ENCODE measurements at places on chromosomes 11 and 22.

GRCh38 chr11:19463976-19464375 is 223.2 kb upstream of the E2F8 start:
- DNase-seq: no peak

- no peak for DNase-seq
Measured at GRCh38 chr11:72334651-72335050, 90.7 kb upstream of the PHOX2A start.

- no peak for DNase-seq
Measured at GRCh38 chr11:47270331-47271271, 668 bp downstream of the MADD start.

- DNase-seq: no peak
Measured at GRCh38 chr11:102422817-102423712, 29.5 kb downstream of the TMEM123 start.

DNA sequence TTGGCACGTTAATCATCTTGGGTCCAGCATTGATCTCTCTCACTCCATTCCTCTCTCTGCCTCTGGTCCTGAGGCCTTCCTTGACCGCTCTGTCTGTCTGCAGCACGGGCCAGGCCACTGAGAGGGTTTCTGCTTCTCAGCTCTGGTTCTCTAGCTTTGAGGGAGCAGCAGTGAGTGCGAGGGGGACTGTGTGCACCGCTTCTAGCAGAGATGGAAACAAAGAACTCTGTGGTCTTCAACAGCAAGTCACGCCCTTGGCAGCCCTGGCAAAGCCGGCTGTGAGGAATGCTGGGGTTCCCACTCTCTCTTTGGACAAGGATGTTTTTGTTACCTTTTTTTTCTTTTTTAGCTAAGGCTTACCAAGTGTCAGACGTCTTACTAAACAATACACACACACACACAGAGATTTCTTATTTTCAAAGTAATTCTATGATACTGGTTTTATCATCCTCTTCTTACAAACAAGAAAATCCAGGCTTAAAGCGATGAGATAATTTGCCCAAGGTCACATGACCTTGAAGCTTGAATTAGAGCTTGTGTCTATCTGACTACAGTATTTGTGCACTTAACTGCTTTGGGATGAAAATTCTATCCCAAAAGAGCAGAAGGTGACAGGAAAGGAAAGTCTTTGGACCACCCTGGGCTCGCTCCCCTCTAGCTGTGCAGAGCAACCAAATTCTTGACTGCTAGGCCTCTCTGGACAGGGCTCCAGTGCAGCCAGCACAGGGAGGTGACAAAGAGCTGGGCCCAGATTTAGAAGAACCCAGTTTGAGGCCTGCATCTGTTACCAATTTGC is 293.2 kb downstream of the NTM start:
- DNase-seq: no peak

DNA sequence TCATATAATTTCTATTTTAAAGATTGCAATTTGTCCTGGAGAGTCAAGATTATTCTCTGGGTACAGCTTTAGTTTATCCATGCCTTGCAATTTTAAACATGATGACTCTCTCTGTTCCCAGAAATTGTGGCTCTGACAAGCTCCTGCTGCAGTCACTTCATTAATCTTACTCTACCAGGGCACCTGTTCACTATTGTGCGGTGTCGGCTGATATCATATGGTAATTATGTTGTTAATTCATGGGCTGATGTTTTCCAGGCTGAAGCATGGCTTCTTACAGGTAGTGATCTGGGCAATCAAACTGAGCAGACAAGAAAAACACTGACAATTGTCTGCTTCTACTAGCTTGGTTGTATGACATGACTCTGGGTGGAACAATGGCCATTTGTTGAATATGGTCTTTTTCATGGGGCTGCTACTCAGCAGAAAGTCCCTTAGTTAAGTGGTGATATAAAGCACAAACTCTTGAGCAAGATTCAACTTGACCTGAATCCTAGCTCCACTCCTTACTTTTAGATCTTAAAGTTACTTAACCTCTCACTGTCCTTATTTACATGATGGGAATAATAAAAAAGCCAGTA is 230.7 kb downstream of the FAT3 start:
- DNase-seq: no peak

GRCh38 chr11:43833657-43834073 is 47.0 kb upstream of the ALKBH3 start:
- DNase-seq: no peak

- DNase-seq: no peak
Measured at GRCh38 chr11:47536915-47537314, 16.0 kb downstream of the CELF1 start.

- no peak for DNase-seq
Measured at GRCh38 chr22:27110665-27111451, 453.5 kb downstream of the MIAT start.

DNA sequence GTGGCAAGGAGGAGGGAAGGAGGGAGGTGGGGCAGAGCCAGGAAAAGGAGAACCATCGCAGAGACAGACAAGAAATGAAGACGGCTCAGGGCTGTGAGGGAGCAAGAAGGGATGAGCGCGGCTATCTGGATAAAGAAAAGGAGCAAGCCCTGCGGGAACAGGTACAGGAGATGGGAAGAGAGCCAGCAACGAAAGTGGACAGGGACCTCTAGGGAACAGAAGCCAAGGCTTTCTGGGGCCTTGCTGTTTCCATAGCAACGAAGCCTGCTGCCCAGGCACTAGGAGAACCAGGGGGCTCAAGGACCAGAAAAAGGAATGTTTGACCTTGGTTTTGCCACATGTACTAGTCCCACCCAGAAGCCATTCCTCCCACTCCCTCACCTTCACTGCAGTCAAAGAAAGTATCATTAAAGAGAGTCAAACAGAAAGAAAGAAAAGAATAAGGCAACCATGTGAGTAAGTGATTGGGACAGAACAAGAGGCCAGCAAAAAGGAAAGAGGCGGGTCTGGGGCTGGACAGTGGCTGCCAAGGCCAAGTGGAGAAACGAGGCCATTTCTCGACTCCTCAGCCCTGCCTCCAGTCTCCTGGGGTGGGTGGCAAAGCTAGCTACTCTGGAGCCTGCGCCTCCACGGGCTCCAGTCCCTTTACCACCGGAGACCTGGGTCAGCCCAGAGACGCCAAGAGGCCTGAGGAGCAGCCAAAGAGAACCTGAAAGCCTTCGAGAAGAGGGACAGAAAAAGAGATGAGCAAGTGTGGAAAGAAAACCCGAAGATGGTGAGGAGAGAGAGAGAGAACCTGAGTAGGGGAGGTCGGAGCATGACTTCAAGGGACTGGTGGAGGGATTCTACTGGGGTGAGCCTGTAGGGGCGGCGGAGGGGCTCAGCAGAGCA is 35.1 kb downstream of the NRXN2 start:
- DNase-seq: no peak

DNA sequence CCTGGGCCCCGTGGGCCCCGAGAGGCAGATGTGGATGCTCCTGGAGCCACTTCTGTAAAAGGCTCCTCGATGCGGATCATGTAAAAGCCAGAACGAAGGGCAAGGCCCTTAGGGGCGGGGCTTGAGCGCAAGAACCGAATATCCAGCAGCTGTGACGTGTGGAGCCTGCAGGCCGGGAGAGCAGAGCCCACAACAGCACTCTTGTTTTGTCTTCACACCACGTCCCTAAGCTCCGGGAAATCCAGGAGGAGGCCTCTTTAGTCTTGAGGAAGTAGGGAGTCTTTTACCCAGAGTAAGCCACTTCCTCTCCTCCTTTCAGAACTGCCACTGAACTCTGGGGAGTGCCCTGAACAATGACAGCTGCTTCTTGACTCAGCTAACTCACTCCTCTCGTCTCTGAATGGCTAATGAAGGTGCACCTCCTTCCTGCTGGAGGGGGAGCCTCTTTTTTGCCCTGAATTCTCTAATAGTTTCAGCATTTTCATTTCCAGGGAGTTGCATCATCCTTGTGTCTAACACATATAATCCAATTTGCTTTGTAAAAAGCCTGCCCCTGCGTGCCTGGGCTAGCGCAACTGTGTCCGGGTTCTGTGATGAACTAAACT is 12.5 kb downstream of the L3MBTL2 start:
- DNase-seq: no peak

GRCh38 chr22:29765905-29766631 is 739 bp downstream of the ZMAT5 start:
- no peak for DNase-seq

- DNase-seq: no peak
Measured at GRCh38 chr22:38745676-38746460, 9.9 kb downstream of the SUN2 start.

DNA sequence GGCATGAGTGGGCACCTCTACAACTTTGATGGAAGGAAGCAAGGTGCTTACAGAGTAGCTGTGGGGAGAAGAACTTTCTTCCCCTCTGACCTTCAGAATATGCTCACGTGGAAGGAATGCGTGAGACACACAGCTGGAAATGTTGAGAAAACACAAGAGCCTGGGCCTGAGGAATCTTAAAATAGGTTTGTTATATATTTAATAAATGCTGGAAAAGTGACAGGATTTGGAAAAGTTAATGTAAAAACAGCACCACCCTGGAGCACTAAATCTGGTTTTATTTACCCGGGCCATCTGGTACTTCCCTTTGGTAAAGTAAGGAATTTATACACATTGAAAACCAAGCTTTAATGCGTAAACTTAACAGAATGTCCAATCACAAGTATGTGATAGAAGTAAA is 14.0 kb upstream of the AMPD3 start:
- no peak for DNase-seq

DNA sequence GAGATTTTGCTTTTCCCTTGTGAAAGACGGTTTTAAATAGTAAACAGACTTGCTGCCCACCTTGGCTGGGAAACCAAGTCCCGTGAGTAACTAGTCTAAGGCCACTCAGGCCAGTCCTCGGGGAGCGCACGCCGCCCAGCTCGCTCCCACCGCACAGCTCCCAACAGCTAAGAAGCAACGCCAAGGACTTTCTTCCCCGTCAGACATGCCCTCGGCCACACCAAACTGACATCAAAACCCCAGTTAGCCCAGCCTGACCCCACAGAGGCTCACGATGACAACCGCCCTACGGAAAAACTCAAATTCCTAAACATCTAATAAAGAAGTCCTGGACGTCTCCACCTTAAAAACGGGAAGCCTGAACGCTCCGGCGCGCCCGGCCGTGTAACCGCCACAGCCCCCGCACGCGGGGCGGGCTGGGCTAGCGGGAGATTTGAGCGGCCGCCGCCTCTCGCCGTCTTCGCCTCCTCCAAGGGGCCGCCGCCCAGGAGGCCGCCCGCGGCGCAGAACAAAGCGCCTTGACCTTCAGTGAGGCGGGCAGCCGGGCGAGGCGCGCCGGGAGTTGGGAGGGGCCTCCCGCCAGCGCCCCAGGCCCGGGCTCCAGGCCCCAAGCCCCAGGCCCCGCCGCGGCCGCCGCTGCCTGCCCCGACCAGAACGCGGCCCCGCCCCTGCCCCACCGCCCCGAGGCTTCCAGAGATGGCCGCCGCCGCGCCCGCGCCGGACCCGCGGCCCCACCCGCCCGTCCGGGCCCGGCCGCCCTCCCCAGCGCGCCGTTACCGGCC is 486 bp downstream of the NAP1L4 start:
- no peak for DNase-seq

- no peak for DNase-seq
Measured at GRCh38 chr11:10728154-10728553, 22.9 kb upstream of the CTR9 start.

DNA sequence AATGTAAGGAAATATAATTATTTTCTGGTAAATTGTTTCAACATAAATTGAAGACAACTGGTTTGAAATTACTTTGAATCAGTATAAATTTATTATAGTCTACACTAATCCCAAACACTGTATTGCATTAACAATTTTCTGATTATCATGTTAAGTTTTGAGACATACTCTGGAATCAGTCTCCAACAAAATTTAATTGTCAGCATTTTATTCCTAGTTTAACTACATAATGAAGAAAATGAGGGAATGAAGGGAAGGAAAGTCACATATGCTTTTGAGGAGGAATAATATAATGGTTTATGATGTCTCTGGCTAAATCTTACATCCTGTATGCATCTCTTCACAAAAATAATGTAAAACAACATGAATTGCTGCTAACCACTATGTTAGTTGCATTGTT is 14.2 kb downstream of the OR52E1 start:
- no peak for DNase-seq

- DNase-seq: no peak
Measured at GRCh38 chr11:29293825-29294224, 723.0 kb downstream of the KCNA4 start.

- DNase-seq: no peak
Measured at GRCh38 chr11:132438418-132438817, 1068.0 kb downstream of the NTM start.

DNA sequence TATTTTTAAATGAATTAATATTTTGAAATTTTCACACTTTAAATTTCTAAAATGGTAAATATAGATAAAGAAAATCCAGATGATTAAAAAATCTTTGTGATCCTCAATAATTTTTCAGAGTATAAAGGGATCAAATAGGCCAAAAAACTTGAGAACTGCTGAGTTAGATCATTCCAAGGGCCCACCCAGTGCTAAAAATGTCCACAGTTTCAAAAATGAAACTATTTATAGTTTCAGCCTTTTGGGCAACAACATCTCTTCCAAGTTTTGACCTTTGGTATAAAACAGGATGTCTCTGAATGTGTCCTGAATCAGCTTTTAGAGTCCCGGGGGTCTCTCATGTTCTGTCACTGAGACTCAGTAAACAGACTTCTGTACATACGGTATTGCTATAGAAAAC is 20.9 kb upstream of the BAIAP2L2 start:
- DNase-seq: no peak

- no peak for DNase-seq
Measured at GRCh38 chr11:33692013-33692504, 8.6 kb downstream of the C11orf91 start.

- no peak for DNase-seq
Measured at GRCh38 chr11:63837739-63838138, 1.2 kb upstream of the MARK2 start.

DNA sequence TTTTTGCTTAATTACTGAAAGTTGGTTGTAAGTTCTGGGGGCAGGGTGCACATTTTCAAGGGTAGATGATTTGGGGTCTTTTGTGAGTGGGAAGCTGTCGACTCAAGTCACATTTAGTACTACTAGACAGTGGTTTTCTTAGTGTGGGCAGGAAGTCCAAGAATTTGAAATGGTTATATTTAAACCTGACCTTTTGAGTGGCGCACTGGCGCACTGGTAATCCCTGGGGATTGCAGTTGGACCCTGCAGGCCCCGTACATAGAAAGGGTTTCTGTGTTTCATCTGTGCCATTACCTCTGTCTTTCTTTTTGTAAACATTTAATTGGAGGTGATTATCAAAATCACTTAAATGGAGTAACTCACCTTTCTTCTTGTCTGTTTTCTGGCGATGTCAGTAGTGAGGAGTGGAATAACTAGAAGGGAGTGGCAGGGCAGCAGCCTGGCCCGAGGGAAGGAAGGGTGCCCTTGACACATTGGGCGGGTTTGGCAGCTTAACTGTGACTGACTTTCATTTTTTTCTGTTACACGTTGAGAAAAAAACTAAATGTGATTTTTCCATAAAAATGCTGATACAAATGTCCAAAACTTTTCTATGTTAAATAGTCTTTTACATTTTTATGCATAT is 101.8 kb upstream of the GAL start:
- no peak for DNase-seq

GRCh38 chr11:117199053-117199915 is at the start of gene TAGLN:
Gene TAGLN (plus strand): TSS chr11:117199370. CDS start chr11:117203014, 3,644 bp downstream.
- DNase-seq: no peak

DNA sequence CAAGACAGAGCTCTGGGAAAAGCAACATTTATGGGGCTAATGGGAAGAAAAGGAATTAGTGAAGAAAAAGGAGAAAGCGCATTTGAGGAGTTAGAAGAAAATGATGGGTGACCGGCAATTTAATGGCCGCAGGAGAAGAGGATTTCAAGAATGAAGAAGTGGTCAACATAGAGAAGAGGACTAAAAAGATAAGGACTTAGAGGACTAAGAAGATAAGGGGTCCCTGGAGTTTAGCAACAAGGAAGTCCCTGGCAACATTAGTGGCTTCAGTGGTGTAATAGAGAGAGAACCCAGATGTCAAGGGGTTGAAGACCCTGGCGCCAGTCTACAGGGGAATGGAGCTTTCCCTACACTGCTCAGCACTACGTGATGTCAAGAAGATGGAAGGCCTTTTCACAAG is 32.3 kb downstream of the WEE1 start:
- no peak for DNase-seq

Measured in cortex of kidney (tissue), 1 donor.